T-helper 2 cell (primary cell): ENCODE measurements at places on chromosomes 3 and 15.

GRCh38 chr3:187165144-187165543, 25.8 kb upstream of the RPL39L start:
- DNase-seq = no peak

- DNase-seq = no peak
These were observed 31.5 kb upstream of the DYNC1LI1 start for GRCh38 chr3:32602206-32602605.

- no peak for DNase-seq
These were observed 10.1 kb downstream of the PRR23E start for GRCh38 chr3:127203024-127203423.

DNA sequence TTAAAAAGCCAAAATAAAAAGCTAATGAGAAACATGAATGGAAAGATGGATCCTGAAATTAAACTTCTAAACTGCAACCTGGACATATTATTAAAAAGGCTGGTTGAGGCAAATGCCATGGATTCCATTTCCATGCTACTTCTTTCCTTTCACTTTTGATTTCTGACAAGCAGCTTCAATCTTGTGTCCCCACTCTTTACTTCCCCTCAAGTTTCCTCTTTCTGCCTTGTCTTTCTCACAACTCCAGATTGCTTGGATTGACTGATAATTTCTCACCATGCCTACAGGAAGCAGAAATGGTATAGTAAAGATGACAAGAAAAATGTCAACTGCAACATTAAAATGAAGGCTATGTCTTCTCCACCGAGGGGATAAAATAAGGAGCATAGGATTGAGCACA, 1136.7 kb downstream of the TUSC7 start:
- DNase-seq = no peak

GRCh38 chr15:80727596-80727995, 32.5 kb downstream of the ABHD17C start:
- no peak for DNase-seq

DNA sequence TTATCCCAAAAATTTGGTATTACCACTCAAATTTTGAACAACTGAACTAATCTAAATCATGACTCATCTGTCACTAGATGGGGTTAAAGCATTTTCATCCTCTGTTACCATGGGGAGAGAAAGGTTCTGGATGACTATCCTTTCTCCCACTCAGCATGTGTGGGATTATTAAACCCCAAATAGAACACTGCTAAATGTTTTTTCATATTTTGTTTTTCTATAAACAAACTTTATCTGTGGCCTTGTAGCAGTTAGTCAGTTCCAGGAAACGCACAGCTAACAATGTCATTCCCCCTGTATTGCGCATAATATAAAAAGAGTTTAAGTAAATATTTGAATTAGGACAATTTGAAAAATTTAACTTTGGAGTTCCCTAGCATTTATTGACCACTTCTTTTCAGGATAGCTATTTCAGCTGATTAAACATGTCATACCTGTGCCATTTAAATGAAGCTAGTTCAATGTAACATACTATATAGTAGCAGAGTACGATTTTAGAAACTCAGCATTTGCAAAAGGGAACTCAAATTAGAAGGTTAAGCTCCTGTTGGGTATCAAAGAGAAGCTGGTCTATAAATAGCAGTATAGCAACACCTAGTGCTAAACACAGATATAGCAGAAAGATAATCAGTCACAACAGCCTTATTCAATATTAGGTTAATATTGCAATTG, 9.2 kb upstream of the TMEM212 start:
- no peak for DNase-seq

- DNase-seq = no peak
These were observed 50.4 kb upstream of the SYN2 start for GRCh38 chr3:11953778-11954177.

DNA sequence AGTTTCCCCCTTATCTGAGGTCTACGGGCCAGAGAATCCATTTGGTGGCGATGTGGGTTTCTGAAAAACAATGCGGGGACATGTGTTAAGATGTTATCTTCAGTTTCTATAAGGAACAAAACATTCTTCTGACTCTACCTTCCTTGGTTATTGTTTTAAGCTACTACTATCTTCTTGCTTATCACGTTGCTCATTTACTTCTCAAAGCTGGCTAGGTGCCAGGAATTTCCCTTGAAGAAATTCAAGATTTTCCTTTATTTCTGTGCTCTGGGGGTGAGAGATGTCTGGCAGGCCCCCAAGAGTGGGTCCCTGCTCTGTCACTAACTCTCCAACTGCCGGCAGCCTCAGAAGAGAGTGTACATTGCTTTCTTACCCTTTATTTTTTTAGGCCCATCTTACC, 119.8 kb downstream of the RYR3 start:
- DNase-seq = no peak

GRCh38 chr3:66336333-66336766, 115.5 kb downstream of the SLC25A26 start:
- DNase-seq = no peak

- DNase-seq = no peak
These were observed 15.3 kb downstream of the DPH6 start for GRCh38 chr15:35530698-35531097.

- DNase-seq = no peak
These were observed 245.6 kb upstream of the GOLIM4 start for GRCh38 chr3:168341192-168341815.

DNA sequence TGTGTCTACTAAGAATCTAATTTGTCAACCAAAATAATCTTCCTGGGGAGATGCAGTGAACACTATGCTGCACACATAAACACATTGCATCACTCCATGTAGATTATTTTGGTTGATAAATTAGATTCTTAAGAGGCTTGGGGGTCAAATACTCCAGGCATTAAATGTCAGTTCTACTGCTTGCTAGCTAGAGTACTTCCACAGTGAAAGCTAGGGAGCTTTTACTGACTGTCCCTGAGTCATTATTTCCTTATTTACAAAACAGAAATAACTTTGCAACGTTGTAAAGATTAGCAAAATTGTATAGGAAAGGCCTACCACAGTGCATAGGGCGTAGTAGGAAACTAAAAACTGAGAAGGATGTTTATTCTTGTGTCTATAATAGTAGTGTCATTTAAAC, 12.9 kb upstream of the TMC3 start:
- DNase-seq = no peak

GRCh38 chr15:90936823-90937222, 1.7 kb downstream of the UNC45A start:
- no peak for DNase-seq

- DNase-seq = no peak
These were observed 33.6 kb downstream of the RAF1 start for GRCh38 chr3:12630292-12630691.

GRCh38 chr3:122030381-122031122, 8.5 kb upstream of the ILDR1 start:
- no peak for DNase-seq

- DNase-seq = no peak
These were observed 106.0 kb upstream of the LRIG1 start for GRCh38 chr3:66606868-66607267.

DNA sequence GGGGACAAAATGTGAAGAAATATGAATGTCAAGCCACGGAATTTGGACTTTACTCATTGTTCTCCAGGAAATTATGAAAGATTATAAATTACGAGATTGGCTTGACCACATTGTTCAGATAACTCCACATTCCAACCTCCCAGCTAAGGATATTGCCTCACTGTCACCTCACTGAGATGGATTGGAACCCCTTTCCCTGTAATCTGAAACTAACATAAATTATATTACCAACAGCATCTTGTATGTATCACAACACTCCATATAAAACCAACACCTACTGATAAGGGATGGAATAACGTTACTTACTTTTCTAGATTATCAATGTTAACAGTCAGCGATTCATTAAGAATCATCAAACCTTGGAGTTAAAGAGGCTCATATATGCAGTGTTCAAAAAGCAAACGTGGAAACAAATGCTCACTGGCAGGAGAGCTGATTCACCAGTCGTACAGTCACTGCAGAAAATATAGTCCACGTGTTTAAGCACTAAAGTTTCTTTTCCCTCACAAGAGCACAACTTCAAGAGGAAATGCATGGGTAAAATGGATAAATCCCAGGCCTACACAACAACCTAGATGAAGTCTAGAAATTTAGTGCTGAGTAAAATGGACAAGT, 451.5 kb downstream of the FGF12 start:
- DNase-seq = no peak
